ENCODE measurements at places on chromosomes 2 and 18. TPM values are rescaled to one million over a fixed set of nuclear protein-coding genes. Genes with fewer than 3 reads are reported as not detected.

Gene KCNS3
- 3.7 TPM for total RNA-seq

DNA sequence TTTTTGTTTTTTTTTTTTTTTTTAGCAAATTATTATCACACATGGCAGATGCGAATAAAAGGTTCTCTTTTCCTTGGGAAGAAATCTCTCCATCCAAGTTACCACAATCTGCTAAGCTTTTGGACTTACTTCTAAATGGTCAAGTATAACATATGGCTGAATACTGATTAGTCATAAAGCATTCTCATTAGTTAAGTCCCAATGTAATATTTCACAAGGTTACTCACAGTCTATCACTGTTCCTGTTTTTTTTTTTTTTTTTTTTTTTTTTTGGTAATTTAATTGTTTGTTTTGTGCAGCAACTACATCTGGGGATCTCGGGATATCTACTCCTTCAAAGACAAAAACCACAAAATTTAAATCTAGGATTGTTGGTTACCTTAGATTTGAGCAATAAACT lies 771.7 kb downstream of the CPS1 start:
- DNase-seq = peak; percentile 74

GRCh38 chr2:215556979-215557378 lies 121.1 kb upstream of the FN1 start:
- DNase-seq = peak; percentile 55

Gene DLGAP1
- total RNA-seq = 0.26 TPM

- no peak for DNase-seq
Observed at GRCh38 chr2:138722316-138722715, 57.9 kb downstream of the NXPH2 start.

- DNase-seq = peak; percentile 92
Observed at GRCh38 chr2:17813010-17813741, 3.1 kb upstream of the MSGN1 start.

- DNase-seq = no peak
Observed at GRCh38 chr2:177271981-177272666, 7.6 kb upstream of the NFE2L2 start.

DNA sequence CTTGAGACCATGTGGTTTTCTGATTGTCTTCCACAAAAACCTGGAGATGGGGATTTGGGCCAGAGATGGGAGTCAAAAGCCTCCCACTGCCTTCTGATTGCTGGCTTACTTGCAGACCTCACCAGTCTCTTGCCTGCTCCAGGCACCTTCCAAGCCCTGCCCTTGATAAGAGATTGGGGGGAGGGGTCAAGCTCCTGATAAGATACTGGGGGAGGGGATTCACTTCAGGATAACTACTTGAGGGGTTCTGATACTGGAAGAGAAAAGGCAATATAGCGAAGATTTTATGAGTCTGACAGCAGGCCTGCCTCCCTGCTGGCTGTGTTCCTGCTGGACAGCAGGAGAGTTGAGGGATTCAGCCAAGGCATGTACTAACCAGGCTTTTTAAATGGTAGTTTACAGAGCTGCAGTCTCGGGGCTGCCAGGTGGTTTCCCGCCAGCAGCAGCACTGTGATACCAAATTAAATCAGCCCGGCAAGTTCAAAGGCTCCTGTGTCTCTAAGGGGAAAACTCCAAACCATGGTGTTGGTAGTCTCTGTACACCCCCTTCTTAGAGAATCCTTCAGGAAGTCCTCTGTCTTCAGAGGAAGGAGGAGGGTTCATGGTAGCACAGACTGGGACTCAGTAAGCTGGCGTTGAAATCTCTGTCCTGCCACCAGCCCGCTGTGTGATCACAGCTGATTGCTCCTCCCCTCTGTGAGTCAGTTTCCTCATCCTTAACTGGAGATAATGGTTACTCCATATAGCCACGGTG lies 58.3 kb downstream of the FBXO36 start:
- peak; percentile 89 for DNase-seq

DNA sequence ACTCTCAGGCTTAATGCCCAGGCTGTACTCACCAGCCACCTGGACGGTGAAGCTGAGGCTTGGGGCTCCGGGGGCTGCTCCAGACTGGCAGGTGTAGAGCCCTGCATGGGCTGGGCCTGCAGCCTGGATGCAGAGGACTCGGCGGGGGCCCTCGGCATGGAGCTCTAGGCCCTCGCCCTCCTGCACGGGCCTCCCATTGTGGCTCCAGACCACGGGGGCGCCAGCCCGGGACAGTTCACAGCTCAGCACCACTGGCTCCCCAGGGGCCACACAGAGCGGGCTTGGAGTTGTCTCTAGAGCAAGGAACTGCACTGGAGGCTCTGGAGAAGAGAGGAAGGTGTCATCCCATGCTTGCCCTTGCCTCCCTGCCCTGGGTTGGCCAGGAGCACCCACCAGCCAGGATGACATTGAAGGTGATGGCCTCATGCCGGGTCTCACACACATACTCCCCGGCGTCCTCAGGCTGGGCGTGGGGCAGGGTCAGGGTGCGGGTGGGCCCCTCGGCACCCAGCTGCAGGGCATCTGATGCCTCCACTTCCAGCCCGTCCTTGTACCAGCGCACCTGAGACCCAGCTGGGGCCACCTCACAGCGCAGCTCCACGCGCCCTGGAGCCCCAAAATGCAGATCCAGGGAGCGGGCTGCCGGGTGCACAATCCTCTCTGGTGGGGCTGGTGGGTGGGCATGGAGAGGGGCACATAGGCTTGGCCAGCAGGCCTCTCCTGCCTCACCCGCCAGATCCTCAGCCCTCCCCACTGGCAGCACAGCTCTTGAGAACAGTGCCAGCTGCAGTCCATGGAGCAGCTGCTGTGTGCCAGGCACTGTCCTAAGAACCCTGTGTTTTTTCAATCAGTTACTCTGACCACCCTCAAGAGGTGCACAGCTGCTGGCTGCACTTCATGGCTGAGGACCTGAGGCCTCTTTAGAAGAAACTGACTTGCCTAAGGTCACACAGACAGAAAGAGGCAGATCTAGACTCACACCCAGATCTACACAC lies 13.3 kb downstream of the OBSL1 start:
- no peak for DNase-seq

- DNase-seq = no peak
Observed at GRCh38 chr2:217895070-217895635, 107.6 kb downstream of the TNS1 start.

GRCh38 chr2:235009081-235009480 lies 57.3 kb downstream of the SH3BP4 start:
- no peak for DNase-seq

DNA sequence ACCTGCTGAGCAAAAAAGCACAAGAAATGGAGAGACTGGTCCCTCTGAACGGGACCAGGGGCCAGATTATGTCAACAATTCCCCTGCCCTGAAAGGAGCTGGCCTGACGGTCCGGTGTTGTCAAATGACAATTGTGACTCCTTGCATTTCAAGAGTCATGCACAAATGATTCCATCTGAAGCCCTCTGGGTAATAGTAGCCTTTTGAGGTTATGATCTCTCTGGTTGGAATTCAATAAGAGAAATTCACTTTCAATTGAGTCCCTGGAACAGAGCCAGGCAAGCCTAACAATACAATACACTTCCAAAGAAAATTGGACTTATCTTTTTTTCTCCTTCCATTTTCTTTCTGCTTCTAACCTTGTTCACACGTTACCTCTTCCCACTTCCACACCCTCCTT lies 116.9 kb downstream of the C1D start:
- DNase-seq = no peak

DNA sequence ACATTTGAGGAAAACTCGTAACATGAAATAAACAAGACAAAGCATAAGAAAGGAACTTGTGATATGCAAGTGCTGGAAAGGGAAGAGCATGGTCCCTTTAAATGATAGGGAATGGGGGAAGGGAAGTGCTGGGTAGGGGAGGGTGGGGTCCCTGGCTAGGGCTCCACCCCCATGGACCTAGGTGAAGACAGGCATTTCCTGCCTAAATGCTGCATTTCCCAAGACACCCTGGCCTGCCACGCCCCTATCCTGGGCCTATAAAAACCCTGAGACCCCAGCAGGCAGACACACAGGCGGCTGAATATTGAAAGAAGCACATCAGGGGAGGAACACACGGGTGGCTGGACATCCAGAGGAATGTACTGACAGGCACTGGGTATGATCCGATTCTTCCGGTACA lies 499.9 kb downstream of the ZEB2 start:
- no peak for DNase-seq

DNA sequence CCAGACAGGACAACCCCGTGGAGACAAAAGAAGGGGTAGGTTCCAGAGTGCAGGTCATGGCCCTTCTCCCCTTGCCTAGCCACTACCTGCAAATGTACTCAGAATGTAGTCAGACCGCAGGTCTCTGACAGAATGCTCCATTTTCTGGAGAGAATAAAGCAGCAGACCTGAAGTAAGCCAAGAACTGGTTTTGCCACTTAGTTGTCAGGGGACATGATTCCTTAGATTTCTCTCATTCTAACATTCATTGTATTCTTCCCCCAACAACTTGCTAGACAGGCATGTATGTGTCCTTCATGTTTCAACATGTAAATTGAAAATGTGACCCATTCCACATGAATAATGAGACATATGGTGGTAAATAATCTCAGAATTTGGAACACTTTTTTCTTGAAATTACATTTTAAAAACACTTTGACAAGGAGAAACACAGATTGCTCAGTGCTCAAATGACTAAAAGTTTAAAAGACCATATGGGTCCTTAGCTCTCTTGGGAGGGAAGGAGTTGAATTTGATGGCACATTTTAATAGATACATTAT lies 142.4 kb downstream of the CCBE1 start:
- peak; percentile 75 for DNase-seq

Gene GCC2
- total RNA-seq = 9.0 TPM

Gene CCL20
- 1.5 TPM for total RNA-seq

- no peak for DNase-seq
Observed at GRCh38 chr18:78876868-78877267, 102.8 kb upstream of the SALL3 start.

Gene MEP1B
- total RNA-seq = not detected

DNA sequence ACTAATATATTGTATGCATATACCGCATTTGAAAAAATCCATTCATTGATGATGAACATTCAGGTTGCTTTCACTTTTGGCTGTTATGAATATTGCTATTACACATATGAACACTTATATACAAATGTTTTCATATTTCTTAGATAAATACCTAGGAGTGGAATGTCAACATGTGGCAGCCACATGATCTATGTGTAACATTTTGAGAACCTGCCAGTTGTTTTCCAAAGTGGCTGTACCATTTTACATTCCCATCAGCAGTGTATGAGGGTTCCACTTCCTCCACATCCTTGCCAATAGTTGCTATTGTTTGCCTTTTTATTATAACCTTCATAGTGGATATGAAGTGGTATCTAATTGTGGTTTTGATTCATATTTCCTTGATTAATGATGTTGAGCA lies 40.5 kb downstream of the CCDC85A start:
- DNase-seq = no peak

DNA sequence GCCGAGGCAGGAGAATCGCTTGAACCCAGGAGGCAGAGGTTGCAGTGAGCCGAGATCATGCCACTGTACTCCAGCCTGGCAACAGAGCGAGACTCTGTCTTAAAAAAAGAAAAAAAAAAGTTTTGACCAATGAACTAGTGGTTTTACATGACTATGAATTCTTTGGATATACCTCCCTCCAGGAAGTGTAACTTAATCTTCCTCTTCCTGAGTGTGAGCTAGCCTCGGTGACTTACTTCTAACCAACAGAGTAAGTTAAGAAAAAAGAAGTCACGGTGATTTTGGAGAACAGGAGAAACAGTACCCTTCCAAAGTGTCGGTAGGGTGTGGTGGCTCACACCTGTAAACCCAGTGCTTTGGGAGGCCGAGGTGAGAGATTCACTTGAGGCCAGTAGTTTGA lies 7.1 kb downstream of the TIA1 start:
- peak; percentile 64 for DNase-seq

Gene PUM2
- 43.7 TPM for total RNA-seq

Gene UCN
- 0.51 TPM for total RNA-seq

Gene PTRHD1
- 13.8 TPM for total RNA-seq

Gene SNORC
- 0.53 TPM for total RNA-seq

- no peak for DNase-seq
Observed at GRCh38 chr18:55401638-55402191, 186.3 kb downstream of the TCF4 start.

DNA sequence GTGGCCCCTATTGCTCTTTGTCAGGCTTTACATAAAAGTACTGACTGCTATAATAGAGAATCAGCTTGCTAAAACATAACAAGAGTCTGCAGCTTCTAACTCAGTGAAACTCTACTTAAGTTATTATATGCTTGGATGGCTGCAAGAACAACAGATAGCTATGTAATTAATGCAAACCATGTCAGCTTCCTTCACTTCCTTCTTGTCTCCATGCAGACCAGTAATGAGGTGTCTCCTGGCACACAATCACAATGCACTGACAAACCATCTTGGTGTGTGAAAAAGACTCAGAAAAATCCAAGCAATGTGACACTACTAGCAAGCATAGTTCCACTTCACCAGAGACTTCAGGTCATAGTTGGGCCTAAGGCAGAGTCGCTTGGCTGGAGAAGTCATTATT lies 2068.9 kb upstream of the PIK3C3 start:
- no peak for DNase-seq

- no peak for DNase-seq
Observed at GRCh38 chr18:12990641-12990966, 558 bp upstream of the CEP192 start.

DNA sequence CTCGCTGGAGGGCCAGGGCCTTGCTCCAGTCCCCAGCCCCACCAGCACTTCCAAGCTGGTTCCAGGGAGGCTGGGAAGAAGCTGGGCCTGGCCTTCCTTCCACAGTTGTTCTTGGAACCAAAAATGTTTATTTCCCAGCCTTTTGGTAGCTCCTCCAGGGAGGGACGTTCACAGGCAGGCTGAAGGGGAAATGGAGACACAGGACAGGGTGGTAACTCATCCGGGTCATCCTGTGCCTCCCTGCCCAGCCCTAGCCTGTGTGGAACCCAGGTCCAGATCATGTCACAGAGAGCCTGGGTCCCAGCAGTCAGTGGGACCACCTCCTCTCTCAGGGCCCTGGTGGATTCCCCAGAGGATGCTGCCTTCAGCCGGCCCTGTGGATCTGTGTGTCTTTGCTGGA lies 12.5 kb upstream of the ARMC9 start:
- no peak for DNase-seq

Gene CDCA7
- total RNA-seq = 2.4 TPM

- DNase-seq = no peak
Observed at GRCh38 chr2:69571189-69571588, 72.3 kb downstream of the AAK1 start.

DNA sequence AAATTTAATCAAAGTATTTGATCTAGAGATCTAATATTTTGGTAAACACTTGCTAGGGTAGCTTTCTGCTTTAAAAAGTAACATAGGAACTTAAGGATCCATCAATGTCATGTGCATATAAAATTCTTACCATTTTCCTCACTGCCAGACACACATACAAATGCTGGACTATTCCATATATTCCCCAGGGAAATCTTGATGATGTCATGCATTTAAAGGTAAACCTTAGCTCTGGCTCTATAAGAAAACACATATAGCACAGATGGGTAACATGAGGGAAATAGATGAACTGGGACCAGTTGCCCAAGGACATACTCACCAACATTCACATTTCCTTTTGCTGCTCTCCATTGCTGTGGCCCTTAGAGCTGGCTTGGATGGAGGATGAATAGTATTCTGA lies 79.1 kb upstream of the FMNL2 start:
- DNase-seq = no peak

DNA sequence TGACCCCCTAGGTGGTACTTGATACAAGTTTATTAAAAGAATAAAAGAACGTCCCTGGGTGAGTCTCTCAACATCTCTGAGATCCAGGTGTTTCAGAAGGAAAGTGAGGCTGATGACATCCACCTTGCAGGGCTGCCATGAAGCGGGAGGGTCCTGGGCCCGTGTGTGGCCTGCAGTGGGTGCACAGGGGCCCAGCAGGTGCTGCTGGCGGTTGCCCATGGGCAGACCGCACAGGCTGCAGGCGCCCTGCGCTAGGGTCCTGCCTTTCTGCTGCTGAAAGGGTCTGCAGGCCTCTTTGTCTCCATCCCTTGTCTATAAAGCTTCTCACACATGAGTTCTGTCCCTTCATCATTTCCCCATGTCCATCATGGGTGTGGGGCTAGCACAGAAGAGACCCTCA lies 247.0 kb downstream of the TFCP2L1 start:
- no peak for DNase-seq

Measured in bronchial epithelial cell (primary cell).